ENCODE measurements at places on chromosomes 2 and 18.

DNA sequence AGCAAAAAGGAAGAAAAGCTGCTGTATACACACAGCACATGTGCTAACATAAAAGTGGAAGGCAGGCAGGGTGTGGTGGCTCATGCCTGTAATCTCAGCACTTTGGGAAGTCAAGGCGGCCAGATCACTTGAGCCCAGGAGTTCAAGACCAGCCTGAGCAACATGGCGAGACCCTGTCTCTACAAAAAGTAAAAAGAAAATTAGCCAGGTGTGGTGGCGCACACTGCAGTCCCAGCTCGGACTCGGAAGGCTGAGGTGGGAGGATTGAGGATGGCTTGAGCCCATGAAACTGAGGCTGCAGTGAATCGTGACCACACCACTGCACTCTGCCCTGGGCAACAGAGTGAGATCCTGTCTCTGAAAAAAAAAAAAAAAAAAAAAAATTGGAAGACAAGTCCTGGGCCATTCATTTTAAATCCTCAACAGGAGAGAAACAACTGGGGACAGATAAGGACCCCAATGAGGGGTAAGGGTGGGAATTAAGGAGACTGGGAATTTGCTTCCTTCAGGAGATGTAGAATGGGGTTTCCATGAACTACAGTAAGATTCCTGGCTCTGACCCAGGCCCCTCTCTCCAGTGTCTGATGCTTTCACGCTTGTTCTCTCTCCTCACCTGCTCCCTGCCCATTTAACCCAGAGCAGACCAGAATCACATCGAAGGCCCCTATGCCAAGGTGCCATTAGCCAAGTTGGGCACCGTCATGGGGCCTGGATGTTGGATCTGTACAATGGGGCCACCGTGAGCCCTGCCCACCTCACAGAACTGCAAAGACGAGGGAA is 29.6 kb downstream of the TNS1 start:
- no peak for DNase-seq

DNA sequence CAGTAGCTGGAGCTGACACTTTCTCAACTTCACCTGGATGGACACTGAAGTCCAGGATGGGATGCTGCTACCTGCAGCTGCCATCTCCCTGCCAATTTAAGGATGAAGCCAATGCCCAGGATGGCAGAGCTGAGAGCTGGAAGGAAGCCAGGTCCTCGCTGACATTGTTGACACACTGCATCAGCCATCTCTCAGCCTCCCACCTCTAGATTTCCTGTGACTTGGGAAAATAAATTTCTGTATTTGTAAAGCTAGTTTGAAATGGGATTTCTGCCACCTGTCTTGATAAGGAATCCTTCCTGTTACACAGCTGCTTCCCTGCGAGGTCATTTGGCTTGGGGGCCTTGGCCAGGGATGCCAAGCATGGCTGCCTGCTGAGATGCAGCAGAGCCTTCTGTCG is 43.5 kb downstream of the KCTD1 start:
- DNase-seq: no peak

DNA sequence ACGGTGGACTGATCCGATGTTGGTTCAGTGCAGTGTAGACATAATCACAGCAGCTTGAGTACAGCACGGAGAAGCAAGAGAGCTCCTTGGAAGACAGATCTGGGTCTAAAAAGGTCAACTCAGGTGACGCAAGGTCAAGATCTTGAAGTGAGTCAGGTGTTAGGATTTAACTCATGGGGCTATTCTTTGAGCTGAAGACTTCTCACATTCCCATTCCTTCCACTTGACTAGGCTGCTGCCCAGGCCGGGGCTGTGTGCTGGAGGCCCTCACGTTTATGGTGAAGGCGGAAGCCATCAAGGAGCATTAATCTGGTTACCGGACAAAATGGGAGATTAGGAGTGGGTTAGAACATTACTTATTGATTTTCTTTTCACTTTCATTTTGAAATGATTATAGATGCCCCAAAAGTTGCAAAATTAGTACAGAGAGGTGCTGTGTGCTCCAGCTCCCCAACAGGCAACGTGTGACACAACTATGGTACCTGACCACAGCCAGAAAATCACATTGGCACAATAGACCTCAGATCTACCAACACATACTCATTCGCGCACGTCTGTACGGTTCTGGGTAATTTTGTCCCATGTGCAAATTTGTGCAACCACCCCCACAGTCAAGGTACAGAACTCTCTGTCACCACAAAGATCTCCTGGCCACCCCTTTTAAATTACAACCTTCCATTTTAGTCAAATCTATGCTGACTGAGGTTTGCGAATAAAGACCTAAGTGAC is 77.6 kb upstream of the SEC11C start:
- DNase-seq: no peak

DNA sequence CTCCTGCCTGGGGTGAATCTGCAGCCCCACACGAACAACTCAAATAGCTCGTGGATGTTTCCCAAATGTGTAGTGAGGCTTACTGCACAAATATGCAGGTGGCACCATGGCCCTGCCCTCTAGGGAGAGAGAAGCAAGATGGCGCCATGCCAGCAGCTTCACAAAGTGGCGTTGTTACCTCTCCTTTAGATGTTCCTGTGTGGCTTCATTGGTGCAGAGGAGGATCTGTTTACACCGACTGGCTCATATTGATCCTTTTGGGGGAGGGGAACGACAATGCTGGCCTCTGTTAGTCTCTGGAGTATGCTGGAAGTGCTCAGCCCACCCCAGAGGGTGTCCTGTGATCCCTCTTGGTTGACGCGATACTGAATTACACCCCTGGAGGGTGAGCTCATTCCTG is 99.5 kb upstream of the GATA6 start:
- DNase-seq: no peak

GRCh38 chr2:71697106-71698004 is 244.0 kb downstream of the DYSF start:
- no peak for DNase-seq

DNA sequence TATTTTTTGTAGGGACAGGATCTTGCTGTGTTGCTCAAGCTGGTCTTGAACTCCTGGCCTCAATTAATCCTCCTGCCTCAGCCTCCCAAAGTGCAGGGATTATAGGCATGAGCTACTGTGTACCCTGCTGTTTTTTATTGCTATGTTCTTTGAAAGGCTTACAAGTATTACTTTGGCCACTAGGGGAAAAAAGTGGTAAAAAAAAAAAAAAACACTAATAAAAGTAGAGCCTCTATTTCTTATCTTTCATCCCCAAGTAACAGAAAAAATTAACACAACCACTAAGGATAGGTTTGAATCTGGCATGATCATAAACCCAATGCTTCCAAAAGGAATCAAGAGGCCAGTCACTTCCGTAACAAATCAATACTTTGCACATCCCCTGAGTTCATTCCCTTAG is 11.6 kb downstream of the NOL10 start:
- no peak for DNase-seq

GRCh38 chr18:79318142-79318673 is 77.5 kb upstream of the NFATC1 start:
- no peak for DNase-seq

DNA sequence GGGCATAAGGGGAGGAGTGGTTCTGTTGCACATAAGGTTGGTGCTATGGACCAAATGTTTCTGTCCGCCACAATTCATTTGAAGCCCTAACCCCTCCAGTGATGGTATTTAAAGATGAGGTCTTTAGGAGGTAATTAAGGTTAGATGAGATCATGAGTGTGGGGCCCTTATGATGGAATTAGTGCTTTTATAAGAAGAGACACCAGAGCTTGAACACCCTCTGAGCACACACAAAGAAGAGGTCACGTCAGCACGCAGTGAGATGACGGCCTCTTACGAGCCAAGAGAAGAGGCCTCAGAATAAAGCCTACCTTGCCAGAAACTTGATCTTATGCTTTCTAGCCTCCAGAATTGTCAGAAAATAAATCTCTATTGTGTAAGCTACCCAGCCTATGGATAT is 386.4 kb upstream of the CYRIA start:
- DNase-seq: no peak

DNA sequence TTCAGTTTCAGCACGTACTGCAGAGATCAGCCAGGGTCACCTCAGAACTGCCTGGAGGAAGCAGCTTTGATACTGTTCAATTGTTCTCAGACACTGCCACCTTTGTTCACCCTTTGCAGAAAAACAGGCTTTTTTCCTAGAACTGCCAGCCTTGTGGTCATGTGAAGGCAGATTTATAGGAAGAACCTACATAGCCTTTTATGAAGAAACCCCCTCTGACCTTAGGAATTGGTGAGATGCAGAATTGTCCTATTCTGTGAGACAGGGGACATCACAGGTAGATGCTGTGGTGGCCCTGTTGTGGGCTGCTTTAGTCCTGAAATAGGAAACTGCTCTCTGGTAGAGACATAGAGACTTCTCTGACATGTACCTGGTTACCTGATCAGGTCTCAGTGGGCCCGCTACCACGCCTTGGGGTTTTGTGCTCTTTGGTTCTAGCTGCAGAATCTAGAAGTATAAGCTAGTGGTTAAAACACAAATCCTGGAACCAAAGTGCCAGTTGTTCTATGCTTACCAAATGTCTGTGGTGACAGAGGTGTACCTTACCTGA is 206.6 kb downstream of the AGPS start:
- no peak for DNase-seq

GRCh38 chr2:119216994-119217393 is 6.6 kb upstream of the STEAP3 start:
- no peak for DNase-seq

DNA sequence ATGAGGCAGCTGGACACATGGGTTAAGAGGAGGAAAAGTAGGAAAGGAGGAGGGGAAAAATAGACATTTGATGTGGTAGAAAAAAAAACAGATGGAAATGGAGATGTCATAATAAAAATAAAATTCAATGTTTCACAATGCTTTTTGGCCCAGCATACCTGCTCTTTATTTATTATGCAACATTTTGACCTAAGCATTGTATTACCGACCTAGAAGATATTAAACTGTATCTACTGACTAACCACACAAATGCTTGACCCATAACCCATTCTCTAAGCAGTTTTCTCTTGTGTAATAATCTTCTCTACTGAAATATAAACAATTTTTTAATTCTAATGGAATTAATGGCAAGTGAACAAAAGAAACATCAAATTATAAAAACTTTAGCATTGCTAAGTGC is 362.3 kb downstream of the FBXO15 start:
- DNase-seq: no peak

DNA sequence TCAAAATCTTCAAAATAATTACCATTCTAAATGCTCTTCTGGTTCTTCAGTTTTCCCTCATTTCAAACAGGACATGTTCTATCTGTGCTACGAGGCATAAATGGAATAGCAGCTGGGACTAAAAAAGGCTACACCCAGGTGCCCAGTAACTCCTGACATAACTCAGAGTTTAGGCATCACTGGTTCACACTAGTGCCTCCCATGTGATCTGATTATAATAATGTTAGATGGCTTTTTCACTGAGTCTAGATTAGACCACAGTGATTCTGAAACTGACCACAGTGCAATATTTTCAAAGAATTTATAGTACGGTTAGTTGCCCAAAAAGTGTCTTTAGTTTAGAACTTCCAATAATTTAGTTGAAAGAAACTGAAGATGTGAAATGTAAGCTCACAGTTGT is 123.3 kb downstream of the CCBE1 start:
- DNase-seq: no peak

DNA sequence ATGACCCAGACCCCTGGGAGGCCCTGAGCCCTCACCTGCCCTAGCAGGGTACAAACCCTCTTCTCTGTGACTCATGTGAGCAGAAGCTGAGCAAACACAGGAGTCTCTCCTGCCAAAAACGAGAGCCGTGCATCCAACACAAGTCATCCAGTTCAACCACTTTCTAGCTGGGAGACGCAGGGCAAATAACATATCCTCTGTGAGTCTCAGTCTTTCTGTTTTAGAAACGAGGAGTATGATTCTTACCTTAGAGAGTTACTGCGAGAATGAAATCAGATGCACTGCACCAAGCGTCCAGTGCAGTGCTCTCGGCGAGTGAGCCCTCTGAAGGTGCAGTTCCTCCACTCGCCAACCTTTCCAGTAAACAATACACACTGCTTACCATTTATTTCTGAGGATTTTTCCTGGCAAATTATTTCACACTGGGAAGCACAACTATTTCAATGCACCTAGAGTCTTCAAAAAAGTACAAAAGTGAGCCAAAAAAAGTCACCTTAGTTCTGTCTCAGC is 331.8 kb upstream of the MYT1L start:
- no peak for DNase-seq

DNA sequence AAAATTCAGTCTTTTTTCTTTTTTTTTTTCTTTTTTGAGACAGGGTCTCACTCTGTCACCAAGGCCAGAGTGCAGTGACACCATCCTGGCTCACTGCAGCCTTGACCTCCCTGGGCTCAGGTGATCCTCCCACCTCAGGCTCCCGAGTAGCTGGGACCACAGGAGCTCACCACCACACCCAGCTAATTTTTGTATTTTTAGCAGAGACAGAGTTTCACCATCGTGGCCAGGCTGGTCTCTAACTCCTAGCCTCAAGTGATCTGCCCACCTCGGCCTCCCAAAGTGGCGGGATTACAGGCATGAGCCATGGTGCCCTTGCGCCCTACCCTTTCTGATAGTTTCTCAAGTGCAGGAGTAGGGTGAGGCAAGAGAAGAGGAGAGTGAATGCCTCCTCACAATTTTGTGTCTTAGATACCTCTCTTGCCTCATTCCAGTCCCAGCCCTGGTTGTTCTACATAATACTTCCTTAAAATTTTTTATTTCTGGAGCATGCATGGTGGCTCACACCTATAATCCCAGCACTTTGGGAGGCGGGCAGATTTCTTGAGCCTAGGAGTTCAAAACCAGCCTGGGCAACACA is 68.2 kb upstream of the CAB39 start:
- DNase-seq: no peak

DNA sequence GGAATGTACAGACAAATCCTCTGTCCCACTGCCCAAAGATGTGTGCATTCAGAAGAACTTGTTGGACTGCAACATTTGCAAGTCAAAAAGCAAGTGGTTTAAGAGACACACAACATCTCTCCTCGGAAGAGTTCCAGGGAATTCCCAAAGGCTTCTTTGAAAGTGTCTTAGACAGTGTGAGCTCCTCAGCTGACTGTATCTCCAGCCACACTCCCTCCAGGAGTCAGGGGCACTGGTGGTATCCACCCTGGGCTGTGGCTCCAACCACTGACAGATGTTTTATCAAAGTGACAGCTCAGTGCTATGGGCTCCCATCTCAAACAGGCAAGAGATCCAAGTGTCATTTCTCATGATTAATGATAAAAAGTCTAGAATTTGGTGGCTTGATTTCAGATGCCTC is 48.5 kb downstream of the ALK start:
- DNase-seq: no peak

DNA sequence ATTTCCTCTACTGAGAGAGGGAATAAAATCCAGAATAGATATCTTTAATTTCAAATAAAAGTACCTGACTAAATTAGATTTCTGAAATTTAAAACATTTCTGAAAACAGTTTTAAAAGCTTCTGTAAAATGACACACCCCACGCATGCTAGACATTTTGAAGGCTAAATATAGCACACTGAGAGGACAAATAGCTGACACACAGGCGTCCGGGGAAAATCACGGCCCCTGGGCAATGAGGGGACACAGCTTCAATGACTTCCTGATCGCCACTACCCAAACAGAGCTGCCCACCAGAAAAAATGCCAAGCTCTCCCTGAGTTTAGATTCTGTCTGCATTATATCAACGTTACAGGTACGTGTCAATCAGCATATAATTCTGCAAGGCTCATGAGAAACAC is 10.9 kb downstream of the TBC1D8 start:
- DNase-seq: no peak

Data from stimulated activated CD4-positive, alpha-beta T cell treated with anti-CD3 and anti-CD28 coated beads, Interleukin-15, amount 100 ng/mL, for 48 hours (primary cell).